ENCODE measurements at places on chromosomes 7 and 10. TPM values are rescaled to one million over a fixed set of nuclear protein-coding genes. Genes with fewer than 3 reads are reported as not detected.

CD36 gene
- polyA plus RNA-seq = 1,210 TPM

C7orf33 gene
- polyA plus RNA-seq = 0.05 TPM

CALHM1 gene
- not detected for polyA plus RNA-seq

RGS10 gene
- 87.2 TPM for polyA plus RNA-seq

CROT gene
- polyA plus RNA-seq = 1.4 TPM

ENTPD7 gene
- polyA plus RNA-seq = 2.9 TPM

SPDYE2 gene
- not detected for polyA plus RNA-seq

ITIH5 gene
- polyA plus RNA-seq = not detected

Measured in CD14-positive monocyte (primary cell).